CD4-positive, CD25-positive, alpha-beta regulatory T cell (primary cell): ENCODE measurements at places on chromosomes 5 and 9. TPM values are rescaled to one million over a fixed set of nuclear protein-coding genes. Genes with fewer than 3 reads are reported as not detected.

GRCh38 chr5:36836831-36837230, 39.7 kb upstream of the NIPBL start:
- no peak for DNase-seq

DNA sequence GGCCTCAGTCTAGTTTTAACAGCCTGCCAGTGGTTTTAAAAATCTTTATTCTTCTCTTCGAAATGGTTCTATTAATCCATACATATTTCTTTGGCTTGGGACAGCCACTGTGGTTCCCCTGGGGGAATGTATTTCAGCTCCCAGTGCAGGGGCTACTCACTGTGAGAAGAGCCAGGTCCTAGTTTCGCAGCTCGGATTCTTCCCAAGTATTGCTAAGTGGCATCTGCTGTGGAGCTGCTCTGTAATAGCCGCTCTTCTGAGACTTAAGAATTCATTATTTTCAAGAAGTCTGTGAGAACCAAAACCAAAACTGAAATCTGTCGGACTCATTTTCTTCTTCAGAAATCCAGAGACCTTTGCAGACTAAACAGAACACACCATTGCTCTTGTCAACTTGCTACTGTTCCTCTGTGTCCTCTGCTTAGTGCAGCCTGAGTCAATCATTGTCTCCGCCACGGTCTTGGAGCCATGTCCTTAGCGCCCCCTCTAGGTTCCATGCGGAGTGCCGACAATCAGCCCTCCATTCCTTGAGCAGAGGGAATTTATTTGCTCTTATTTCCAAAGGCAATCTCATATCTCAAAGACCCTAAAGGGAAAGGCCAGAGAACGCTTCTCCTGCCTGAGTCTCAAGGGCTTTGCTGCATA, 478.2 kb downstream of the SPATA31D1 start:
- no peak for DNase-seq

GRCh38 chr5:113194125-113194524, 217.5 kb downstream of the DCP2 start:
- DNase-seq: no peak

- no peak for DNase-seq
These were observed 118.9 kb downstream of the PAM start for GRCh38 chr5:102874054-102874453.

GRCh38 chr9:34046784-34047379, 1.8 kb downstream of the UBAP2 start:
- no peak for DNase-seq

The PDCD1LG2 gene
- polyA plus RNA-seq: 2.5 TPM

The OTULIN gene
- 37.5 TPM for polyA plus RNA-seq

The NPR3 gene
- polyA plus RNA-seq: not detected

The FGD3 gene
- 76.4 TPM for polyA plus RNA-seq

The LMX1B gene
- not detected for polyA plus RNA-seq
